ENCODE measurements at places on chromosomes 3 and 15.

GRCh38 chr15:51971032-51971374 is 575 bp downstream of the LEO1 start:
- no peak for DNase-seq

GRCh38 chr3:174483254-174483653 is 375.9 kb upstream of the NAALADL2 start:
- no peak for DNase-seq

DNA sequence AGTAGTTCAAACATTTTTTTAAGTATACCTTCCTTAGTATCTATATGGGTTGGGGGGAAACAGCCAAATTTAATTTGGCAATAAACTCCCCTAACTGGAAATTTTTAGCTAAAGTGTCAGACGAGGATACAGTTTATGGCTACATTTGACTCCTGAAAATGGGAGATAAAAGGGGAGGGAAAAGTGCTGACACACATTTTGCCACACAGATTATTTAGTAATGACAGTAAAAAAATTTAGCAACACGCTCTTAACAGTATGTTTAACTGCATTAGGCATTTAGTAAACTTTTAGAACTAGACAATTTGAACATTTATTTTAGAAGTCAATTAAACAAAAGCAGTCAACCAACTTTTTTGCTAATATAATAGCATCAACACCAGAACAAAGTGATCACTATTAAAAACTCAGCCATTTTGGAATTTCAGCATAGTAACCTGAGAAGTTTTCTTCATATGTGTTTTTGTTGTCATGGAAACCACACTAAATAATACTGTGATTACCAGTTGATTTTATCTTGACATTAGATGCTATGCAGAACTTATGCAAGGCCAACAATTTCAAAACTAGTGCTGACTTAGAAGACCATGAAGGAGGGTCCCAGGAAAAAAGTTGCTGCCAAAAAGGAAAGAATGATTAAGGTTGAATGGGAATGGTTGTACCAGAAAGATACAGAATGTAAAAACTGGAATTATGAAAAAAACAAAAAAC is 47.0 kb upstream of the TFG start:
- no peak for DNase-seq

- DNase-seq = no peak
Measured at GRCh38 chr15:68650901-68651709, 72.3 kb downstream of the CORO2B start.

DNA sequence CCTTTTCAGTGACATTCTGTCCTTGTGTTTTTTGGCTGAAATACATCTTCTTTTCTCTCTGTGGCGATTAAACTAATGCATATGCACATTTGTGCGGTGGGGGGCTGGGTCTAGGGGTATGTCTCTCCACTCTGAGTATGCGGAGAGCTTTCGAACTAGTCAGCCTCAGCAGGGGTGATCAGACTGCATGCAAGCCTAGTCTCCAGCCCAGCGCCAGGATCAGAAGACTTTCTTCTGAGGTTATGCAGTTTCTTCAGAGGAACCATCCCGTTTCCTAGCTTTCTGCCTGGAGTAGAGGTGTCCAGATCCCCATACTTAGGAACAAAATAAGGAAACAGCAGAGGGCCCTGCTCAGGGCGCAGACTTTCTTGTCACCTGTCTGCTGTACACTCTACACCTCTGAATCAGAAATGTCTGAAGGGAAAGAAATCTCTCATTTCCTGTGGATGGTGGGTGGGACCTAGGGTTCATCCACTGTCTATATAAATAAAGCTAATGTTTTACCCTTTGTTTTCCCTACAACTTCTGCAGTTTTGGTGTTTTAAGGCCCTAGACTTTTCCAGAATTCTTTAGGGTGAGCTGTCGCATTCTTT is 230.4 kb downstream of the ABHD5 start:
- no peak for DNase-seq
